Stimulated activated CD4-positive, alpha-beta T cell treated with anti-CD3 and anti-CD28 coated beads, TNF-alpha, amount 100 ng/mL, for 4 hours (primary cell): ENCODE measurements at places on chromosomes 2 and 18.

- no peak for DNase-seq
Observed at GRCh38 chr2:217360111-217360510, 500.2 kb upstream of the TNP1 start.

DNA sequence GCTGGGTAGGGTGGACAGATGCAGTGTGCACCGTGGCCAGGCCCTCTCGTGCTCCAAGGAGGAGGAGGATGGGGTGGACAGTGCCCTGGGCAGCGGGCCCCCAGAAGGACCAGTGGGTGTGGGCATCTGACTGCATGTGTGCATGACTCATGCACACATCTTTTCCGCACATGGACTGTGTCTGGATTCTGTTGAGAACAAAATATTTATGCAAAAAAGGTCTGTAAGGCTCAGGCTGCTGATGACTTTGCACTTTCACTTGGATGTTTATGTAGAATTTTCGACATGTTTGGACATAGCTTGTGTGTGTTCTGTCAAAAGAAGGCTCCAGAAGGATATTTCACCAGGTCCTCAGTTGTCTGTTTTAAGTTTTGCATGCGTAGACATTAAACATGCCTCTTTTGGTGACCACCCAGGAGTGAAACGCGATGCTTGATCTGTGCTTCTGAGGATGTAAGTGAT, 45.6 kb downstream of the MTCL1 start:
- DNase-seq = no peak

DNA sequence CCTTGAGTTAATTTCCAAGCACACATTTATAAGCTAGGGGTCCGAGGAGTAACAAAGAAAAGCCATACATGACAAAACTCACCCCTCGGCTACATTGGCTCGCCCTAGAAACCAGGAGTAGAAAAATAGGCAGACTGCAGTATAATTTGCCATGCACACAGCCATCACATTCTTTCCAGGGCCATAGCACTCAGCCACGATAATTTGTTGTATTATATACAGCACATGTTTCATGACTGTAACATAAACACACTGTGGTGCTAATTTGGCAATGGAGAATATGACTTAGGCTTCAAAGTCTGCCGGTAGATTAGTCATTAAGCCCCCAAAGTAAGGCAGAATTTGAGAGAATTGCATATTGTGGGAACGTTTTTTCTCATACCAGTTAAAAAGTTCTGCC, 254.9 kb downstream of the ZNF521 start:
- DNase-seq = no peak

DNA sequence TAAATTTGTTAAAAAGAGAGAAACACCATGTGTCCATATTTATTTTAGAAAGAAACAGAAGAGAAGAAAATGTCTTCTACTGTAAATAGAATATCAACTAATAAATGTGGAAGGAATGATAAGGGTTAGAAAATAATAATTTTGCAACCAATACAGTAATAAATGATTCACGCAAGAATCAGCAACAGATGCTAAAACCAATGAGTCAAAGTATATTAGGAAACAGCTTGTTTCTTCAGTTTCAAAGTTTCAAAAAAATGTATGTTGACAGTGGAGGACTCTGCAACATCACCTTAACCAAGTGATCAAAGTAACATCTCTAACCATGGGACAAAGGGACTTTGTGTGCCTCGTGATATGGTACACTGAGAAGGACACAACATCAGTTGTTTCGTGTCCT, 147.0 kb downstream of the TWIST2 start:
- no peak for DNase-seq

DNA sequence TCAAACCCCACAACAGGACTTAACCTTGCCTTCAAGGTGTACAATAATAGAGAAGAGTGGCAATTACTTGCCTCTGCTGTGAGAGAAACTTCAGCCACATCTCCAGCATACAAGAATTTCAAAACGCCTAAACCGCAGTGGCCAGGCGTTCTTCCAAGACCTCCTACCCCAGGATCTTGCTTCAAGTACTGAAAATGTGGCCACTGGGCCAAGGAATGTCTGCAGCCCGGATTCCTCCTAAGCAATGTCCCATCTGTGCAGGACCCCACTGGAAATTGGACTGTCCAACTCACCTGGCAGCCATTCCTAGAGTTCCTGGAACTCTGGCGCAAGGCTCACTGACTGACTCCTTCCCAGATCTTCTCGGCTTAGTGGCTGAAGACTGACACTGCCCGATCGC, 2.8 kb upstream of the CYB5A start:
- no peak for DNase-seq
